ENCODE measurements at places on chromosomes 11 and 22. TPM values are rescaled to one million over a fixed set of nuclear protein-coding genes. Genes with fewer than 3 reads are reported as not detected.

Gene ANO1
- total RNA-seq = 3.6 TPM

Gene AASDHPPT
- 31.7 TPM for total RNA-seq

Gene CTSC
- total RNA-seq = 61.3 TPM

Gene PTPN5
- not detected for total RNA-seq

Gene NXPE2
- total RNA-seq = not detected

Gene LRRN4CL
- 0.12 TPM for total RNA-seq

Gene OR5I1
- total RNA-seq = not detected

Gene MUC2
- total RNA-seq = 0.16 TPM

Gene CYP2R1
- 10.1 TPM for total RNA-seq

Gene ARHGAP8
- total RNA-seq = 1.1 TPM
